ENCODE measurements at places on chromosomes 1 and 21. TPM values are rescaled to one million over a fixed set of nuclear protein-coding genes. Genes with fewer than 3 reads are reported as not detected.

Gene ARHGAP30
- not detected for total RNA-seq

Gene AADACL4
- total RNA-seq, result not detected

Gene PLA2G2C
- total RNA-seq, result not detected

Gene PTBP2
- 18.8 TPM for total RNA-seq

Gene BTBD8
- total RNA-seq, result 3.6 TPM

Gene GBP7
- not detected for total RNA-seq

Gene PDE4B
- total RNA-seq, result not detected

Gene CITED4
- total RNA-seq, result 28.3 TPM

Gene RGSL1
- total RNA-seq, result not detected

- no peak for DNase-seq
Observed at GRCh38 chr1:40860706-40861223, 1.4 kb downstream of the CITED4 start.

DNA sequence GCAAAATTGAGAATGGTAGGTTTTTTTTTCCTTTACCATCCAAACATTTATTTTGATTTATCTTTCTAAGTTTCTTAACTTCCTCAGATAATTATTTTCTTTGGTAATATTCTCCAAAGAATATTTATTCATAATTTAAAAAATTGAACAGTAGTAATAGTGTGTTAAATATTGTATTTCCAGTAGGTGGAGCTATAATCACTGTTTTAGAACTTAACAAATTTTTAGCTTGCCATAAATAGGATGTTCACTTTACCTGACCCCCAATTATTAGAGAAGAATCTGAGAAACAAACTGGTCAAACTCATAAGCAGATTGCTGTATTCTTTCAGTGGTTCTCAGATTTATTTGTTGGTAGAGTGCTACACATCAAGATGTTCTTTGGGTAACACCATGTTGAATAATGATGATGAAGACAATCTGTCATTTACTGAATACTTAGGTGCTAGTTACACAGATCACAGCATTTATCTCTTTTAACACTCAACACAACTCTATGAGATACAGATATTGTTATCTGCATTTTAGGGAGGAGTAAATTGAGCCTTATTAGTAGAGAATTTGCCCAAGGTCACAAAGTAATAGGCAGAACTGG is 82.4 kb upstream of the GPR88 start:
- DNase-seq, result no peak

DNA sequence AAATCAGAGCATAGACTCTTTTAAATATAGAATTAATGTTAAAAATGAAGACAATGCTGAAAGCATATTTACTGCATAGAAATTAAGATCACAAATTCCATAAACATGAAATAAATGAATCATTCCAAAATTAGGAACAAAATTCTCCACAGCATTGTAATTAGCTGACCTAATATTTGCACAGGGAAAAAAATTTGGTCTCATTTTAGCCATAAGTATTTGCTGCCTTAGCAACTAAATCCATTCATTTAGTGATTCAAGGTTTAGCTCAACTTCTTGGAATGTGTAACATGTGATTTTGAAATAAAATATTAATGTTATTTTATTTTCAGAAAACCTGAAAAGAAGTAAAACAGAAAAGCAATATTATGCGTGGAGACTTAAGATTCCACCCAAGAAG is 25.5 kb downstream of the ADAMTS5 start:
- DNase-seq, result no peak

DNA sequence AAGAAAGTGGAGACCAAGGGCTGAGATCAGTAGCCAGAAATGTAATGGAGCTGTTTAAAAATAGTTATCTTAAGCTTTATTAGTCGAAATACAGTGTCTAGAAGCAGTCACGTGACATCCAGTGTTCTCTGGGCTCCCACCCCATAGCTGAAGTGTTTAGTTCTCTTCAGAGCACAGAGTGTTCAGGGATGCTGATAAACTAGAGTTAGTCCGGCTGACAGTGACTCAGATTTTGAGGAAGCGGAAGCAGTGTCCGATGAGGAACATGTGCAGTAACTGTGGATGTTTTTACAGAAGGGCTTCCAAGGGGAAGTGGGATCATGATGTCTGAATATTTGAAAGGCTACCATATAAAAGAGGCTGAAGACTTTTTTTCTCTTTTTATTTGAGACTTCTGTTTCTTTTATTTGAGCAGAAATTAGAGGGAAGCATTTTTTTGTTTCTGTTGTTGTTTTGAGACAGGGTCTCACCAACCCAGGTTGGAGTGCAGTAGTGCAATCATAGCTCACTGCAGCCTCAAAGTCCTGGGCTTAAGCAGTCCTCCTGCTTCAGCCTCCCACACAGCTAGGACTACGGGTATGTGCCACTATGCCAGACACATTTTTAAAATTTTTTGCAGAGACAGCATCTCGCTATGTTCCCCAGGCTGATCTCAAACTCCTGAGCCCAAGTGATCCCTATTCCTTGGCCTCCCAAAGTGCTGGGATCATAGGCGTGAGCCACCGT is 124.2 kb downstream of the GALNT2 start:
- no peak for DNase-seq

- no peak for DNase-seq
Observed at GRCh38 chr1:192635939-192636338, at the start of gene RGS13. TSS of gene RGS13 (plus strand) at chr1:192636147. CDS start at chr1:192644335, 8,188 bp downstream.

- no peak for DNase-seq
Observed at GRCh38 chr21:43467785-43468184, 40.9 kb upstream of the SIK1 start.

GRCh38 chr1:23791516-23792047 is 637 bp downstream of the LYPLA2 start:
- DNase-seq, result no peak

GRCh38 chr1:226403201-226404034 is 4.5 kb downstream of the PARP1 start:
- peak; percentile 76 for DNase-seq

DNA sequence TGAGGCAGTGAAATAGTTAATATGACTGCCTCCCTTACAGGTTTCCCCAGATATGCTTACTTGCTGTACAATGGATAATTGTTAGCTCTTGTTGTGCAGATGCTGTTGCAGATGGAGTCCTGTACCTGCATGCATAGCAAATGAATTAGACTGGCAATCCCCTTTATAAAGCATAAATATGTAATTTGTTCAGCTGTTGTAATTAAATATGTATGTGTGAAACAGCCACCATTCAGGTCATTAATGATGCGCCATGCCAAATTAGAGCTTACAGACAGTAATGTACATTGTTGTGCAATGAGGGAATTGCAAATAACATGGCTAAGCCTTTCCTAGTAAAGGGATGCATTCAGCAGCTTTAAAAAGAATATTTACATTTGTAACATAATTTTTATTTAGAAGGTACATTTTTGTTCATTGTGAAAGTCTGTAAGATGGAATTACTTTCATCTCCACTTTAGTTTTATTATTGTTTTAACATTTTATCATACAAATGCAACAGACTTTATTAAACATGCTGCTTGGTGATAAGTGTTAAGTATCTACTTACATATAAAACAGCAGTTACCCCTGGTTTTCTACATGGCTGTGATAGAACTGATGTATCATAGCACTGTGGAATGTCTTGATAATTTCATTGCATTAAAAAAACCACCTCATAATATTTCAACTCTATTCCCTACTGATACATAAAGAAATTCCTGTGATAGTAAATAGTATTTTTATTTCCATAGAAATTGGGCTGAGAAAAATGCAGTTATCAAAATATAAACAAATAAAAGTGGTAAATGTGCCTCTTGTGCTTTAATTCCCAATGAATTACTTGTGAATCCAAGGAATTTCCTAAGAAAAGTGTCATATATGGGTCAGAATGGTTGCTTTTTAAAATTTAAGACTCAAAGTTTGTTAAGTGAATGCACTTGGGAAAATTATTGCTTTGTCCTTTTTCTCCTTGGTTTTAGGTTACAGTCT is 99.0 kb downstream of the NFIA start:
- no peak for DNase-seq

DNA sequence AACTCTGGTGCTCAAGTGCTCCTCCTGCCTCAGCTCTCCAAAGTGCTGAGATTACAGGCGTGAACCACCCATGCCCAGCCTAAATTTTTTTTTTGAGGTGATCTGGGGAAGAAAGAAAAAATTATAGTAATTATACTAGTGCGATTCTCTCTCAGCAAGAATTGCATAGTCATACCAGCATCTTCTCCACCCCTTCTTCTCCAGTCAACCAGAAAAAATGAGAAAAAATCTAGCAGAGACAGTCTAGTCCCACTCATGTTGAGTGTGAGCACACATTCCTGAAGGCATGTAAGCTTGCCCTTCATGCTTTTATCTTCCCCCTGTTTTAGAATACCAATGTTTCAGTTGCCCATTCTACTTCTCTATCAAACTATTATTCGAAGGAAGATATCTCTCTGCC is 207.6 kb downstream of the S1PR1 start:
- no peak for DNase-seq

DNA sequence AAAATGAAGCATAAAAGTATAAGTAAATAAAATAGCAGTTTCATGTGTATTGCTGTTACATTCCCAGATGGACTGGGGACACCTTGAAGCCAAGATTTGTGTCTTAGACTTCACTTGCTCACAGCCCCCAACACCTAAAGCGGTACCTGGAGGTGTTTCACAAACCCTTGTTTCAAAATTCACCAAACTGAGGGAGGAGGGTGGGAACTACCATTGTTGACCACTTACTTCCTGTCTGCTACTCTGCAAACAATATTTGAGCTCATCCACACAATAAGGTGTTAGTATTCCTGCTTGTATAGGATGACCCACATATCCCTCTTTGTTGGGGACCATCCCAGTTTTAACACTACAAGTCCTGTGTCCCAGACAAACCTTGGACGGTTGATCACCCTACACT is 115.9 kb upstream of the SYT6 start:
- no peak for DNase-seq

DNA sequence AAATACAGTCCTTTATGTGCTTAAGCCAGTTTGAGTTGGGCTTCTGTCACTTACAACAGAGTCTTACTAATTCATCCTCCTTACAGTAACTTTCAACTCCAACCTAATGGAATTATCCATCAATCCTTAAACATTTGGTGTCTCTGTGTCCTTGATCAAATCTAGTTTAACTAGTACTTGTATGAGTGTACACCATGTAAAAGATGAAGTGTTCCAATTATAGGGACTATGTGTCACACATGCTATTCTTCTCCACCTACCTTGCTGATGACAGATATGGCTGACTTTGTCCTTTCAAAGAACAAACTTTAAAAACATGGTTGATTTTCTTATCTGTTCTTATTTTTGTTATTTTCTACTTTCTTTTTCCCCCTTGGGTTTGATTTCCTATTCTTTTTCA is 60.4 kb upstream of the NBPF3 start:
- DNase-seq, result no peak

- DNase-seq, result no peak
Observed at GRCh38 chr1:65253800-65254319, 55.5 kb upstream of the DNAJC6 start.

- DNase-seq, result no peak
Observed at GRCh38 chr1:116852367-116852766, 57.3 kb upstream of the PTGFRN start.

DNA sequence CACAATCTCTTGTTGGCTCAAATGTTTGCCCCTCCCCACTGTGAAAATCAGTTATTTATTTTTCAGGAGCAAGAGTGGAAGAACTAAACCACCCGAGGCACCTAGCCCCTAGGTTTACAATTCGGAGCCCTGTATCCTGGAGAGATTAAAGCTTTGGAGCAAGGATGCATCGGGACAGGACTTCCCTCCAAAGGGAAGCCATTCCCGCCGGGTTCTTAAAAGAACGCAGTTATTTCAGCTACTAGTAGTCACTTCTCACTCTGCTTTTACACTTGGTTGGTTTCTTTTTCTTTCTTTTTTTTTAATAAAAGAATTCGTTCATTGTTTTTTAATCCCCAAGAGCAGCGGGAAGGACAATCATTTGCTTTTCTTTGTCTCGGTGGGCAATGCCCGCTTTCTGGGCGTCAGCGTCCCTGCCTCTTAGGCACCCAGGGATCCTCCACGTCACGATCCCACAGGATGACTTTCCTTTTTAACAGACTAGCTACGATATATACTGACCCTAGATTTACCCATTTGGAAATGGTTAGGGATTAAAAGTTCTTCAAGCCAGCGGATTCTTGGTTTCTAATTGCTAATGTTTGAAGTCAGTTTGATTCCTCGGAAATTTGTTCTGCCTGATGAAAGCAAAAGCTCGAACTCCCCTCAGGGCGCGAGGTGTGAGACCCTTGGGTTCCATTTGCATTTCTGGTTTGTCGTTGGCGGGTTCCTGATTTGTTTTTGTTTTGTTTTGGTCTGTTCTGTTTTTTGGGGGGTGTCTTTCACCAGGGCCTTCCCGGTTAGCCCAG is 9.0 kb downstream of the TBX15 start:
- no peak for DNase-seq

GRCh38 chr21:38660333-38661196 is 145.2 kb upstream of the ETS2 start:
- no peak for DNase-seq

- DNase-seq, result peak; percentile 27
Observed at GRCh38 chr1:165891111-165891860, 63.9 kb downstream of the UCK2 start.

- DNase-seq, result peak; percentile 72
Observed at GRCh38 chr1:8133657-8134430, 107.7 kb upstream of the ERRFI1 start.

DNA sequence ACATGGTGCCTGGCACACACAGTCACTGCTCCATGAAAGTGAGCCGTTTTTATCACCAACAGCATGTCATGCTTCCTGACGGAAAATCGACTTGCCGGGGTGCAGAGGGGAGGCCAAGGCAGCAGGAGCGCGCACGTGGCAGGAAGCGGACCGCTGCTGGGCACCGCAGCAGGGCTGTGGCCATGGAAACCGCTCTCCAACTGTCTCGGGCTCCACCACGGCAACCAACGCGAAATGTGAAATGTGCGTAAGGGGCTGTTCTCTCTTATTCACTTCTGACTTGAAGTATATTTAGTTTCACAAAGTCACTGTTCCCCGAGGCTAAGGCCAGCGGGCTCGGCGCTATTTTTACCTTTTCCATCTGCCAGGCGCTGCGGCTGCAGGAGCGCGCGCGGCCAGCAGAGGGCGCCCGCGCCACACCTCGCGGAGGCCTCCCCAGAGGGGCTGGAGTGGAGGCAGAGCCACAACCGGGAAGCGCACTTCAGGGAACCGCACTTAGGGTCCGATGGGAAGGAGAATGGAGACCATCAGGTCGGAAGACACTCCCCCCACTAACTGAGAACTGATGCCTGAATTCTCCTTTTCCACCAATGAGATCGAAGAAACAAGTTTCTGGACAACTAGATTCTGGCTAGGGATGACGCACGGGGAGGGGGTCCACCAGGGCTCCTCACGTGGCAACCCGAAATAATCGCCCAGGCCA is 19.7 kb downstream of the RCC2 start:
- DNase-seq, result peak; percentile 21

DNA sequence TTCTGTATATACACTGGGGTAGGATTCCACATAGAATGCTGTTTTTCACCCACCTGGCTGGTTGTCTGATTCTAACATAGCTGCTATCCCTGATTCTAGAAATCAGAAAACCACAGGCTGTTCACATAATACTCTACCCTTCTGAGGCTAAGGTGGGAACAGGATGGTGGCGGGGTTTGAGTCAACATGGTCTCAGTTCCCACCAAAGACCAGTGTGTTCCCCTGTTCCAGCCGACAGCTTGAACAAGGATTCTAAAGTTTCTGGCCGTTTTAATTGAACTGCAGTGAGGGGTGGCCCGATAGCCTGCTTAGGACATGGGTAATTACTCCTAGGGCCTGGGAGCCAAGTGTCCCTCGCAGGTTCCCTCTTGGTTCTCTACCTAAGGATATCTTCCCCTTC is 38.4 kb downstream of the PEX14 start:
- DNase-seq, result no peak

All from Caki2 (cell line).